ENCODE measurements at places on chromosomes 7 and 10. TPM values are rescaled to one million over a fixed set of nuclear protein-coding genes. Genes with fewer than 3 reads are reported as not detected.

DNA sequence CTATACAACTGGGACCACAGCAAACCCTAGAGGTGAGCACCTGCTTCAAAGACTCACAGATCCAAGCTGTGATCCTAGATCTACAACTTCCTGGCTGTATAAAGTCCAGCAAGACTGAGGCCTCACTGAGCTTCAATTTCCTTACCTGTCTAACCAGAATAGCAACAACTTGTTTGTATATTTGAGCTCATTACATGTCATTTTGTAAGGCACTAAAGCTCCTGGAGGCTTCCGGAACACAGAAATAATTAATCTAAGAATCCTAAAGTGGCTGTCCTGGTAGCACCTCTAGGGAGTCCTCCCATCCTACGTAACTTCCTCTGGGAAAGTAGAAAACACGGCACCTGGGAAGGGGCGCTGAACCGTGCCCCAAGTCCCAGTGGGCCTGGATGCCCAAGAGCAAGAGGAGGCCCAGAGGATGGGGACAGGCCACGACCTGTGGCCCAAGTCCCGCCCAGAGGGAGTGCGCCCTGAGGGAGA lies 39.4 kb downstream of the HK1 start:
- no peaks in the 10 kb centered on the region for H3K27me3 ChIP-seq
- H3K36me3 ChIP-seq = peaks cover 4% of the 10 kb centered on the region
- no peak overlapping the region for H3K27ac ChIP-seq
- DNase-seq = no peak
- peaks cover 24% of the 10 kb centered on the region for H3K4me1 ChIP-seq

DNA sequence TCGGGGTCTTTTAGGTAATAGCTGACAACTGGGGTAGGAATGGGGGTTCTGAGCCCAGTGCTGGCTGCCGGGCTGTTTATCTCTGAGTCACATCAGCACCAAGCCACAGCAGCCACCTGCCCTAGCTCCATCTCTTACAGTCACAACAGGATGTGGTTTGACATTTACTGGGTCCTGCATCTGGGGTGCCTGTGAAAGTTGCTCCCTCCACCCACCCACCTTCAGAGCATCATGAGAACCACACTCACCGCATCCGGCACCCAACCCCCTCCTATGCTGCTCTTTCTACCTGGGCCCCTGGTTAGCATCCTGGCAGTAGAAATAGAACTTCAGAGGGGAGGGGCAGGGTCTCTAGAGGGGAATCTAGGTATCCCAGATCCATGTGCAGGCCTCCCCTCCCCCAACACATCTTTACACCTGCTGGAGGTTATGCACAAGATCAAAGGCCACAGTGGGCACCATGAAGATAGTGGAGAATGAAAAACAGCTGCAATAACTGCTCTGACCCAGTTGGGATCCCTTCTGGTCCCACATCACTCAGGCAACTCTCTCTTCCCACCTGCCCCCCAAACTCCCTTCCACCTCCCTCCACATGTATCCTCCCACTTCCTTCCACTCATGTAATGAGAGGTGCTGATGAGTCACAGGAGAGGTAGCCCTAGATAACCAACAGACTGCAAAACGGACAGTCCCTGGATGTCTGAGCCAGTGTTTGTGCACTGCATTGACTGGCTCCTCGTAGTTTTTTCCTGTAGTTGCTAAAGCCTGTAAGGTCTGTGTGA lies 38.2 kb downstream of the PRSS2 start:
- H3K36me3 ChIP-seq = no peaks in the 10 kb centered on the region
- H3K4me1 ChIP-seq = peaks cover 9% of the 10 kb centered on the region
- no peak for DNase-seq
- H3K27me3 ChIP-seq = no peaks in the 10 kb centered on the region

GRCh38 chr7:133299676-133300075 lies 46.8 kb downstream of the EXOC4 start:
- H3K27ac ChIP-seq = no peak overlapping the region
- no peaks in the 10 kb centered on the region for H3K27me3 ChIP-seq
- no peaks in the 10 kb centered on the region for H3K4me1 ChIP-seq
- no peak for DNase-seq
- H3K36me3 ChIP-seq = no peaks in the 10 kb centered on the region

GRCh38 chr7:6116211-6116610 lies 85.0 kb downstream of the ANKRD61 start:
- no peaks in the 10 kb centered on the region for H3K27me3 ChIP-seq
- peaks cover 54% of the 10 kb centered on the region for H3K36me3 ChIP-seq
- H3K4me1 ChIP-seq = no peaks in the 10 kb centered on the region
- H3K27ac ChIP-seq = no peak overlapping the region

PRR15 gene
- 15.1 TPM for total RNA-seq

GRCh38 chr7:3968234-3968633 lies 667.2 kb downstream of the SDK1 start:
- no peak for DNase-seq
- H3K4me1 ChIP-seq = no peaks in the 10 kb centered on the region
- no peaks in the 10 kb centered on the region for H3K27me3 ChIP-seq
- H3K27ac ChIP-seq = no peak overlapping the region
- no peaks in the 10 kb centered on the region for H3K36me3 ChIP-seq
- H3K4me3 ChIP-seq = no peak overlapping the region

DNA sequence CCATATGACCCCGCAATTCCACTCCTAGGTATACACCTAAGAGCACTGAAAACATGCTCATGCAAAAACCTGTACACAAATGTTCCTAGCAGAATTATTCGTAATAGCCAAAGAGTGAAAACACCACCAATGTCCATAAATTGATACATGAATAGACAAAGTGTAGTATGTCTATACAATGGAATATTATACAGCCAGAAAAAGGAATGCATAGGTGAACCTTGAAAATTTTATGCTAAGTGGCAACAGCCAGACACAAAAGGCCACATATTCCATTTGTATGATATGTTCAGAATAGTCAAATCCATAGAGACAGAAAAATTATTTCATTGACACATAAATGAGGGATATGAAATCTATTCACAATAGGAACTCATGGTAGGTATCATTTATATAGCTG lies 81.0 kb upstream of the NOBOX start:
- H3K27me3 ChIP-seq = no peaks in the 10 kb centered on the region
- 0 out of 2 replicates have a peak, but pooled peaks cover 6% of the 10 kb centered on the region for H3K36me3 ChIP-seq
- no peak overlapping the region for H3K27ac ChIP-seq
- 0 out of 2 replicates have a peak, but pooled peaks cover 3% of the 10 kb centered on the region for H3K4me1 ChIP-seq
- no peak for DNase-seq
- H3K4me3 ChIP-seq = no peak overlapping the region

GRCh38 chr10:132684164-132684891 lies 101.6 kb downstream of the NKX6-2 start:
- no peaks in the 10 kb centered on the region for H3K4me1 ChIP-seq
- DNase-seq = peak; percentile 18
- no peaks in the 10 kb centered on the region for H3K27me3 ChIP-seq
- peaks cover under 1% of the 10 kb centered on the region for H3K36me3 ChIP-seq
- no peak overlapping the region for H3K27ac ChIP-seq

GRCh38 chr10:78856421-78856820 lies 212.3 kb upstream of the ZMIZ1 start:
- no peaks in the 10 kb centered on the region for H3K4me1 ChIP-seq
- H3K27me3 ChIP-seq = no peaks in the 10 kb centered on the region
- no peaks in the 10 kb centered on the region for H3K36me3 ChIP-seq
- H3K27ac ChIP-seq = no peak overlapping the region
- no peak for DNase-seq
- no peak overlapping the region for H3K4me3 ChIP-seq

GRCh38 chr10:133085251-133086125 lies 2.2 kb upstream of the ADGRA1 start:
- H3K36me3 ChIP-seq = no peaks in the 10 kb centered on the region
- H3K27me3 ChIP-seq = peaks cover 18% of the 10 kb centered on the region
- H3K4me1 ChIP-seq = no peaks in the 10 kb centered on the region
- H3K4me3 ChIP-seq = no peak overlapping the region

- no peak for DNase-seq
- no peak overlapping the region for H3K27ac ChIP-seq
- H3K4me1 ChIP-seq = no peaks in the 10 kb centered on the region
- H3K4me3 ChIP-seq = no peak overlapping the region
- no peaks in the 10 kb centered on the region for H3K36me3 ChIP-seq
- H3K27me3 ChIP-seq = no peaks in the 10 kb centered on the region
These were observed 19.0 kb downstream of the LRRC27 start for GRCh38 chr10:132350946-132351345.
